Central memory CD4-positive, alpha-beta T cell (primary cell): ENCODE measurements at places on chromosomes 4 and X.
A peak's percentile ranks its signal among the peaks of the same experiment; 100 is the strongest.

DNA sequence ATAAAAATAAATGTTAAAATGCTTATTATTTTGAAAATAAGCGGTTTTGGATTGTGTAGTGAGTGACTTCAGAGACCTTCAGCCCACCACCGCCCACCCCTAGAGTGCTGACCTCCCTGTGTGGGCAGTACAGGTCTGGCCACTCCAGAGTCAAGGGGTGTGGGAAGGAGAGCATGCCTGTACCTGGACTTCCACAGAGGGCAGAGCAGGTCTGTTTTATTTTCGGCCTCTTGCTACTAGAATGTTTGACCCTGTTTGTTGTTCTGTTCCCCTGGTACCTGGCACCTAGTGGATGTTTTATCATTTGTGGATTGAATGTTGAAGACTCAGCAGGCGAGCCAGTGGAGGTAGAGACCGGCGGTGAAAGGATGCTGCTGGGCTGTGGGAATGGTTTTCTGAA lies 14.3 kb downstream of the PIGG start:
- no peak for DNase-seq

GRCh38 chr4:43481526-43481925 lies 589.0 kb downstream of the GRXCR1 start:
- no peak for DNase-seq

- DNase-seq: peak; percentile 15
Observed at GRCh38 chrX:155767051-155767875, 113.9 kb upstream of the VAMP7 start.

GRCh38 chrX:72131317-72132294 lies at the start of gene RTL5:
Gene RTL5 (minus strand): TSS chrX:72131915.
- peak; percentile 40 for DNase-seq

- no peak for DNase-seq
Observed at GRCh38 chrX:23864742-23865326, 42.9 kb downstream of the APOO start.

DNA sequence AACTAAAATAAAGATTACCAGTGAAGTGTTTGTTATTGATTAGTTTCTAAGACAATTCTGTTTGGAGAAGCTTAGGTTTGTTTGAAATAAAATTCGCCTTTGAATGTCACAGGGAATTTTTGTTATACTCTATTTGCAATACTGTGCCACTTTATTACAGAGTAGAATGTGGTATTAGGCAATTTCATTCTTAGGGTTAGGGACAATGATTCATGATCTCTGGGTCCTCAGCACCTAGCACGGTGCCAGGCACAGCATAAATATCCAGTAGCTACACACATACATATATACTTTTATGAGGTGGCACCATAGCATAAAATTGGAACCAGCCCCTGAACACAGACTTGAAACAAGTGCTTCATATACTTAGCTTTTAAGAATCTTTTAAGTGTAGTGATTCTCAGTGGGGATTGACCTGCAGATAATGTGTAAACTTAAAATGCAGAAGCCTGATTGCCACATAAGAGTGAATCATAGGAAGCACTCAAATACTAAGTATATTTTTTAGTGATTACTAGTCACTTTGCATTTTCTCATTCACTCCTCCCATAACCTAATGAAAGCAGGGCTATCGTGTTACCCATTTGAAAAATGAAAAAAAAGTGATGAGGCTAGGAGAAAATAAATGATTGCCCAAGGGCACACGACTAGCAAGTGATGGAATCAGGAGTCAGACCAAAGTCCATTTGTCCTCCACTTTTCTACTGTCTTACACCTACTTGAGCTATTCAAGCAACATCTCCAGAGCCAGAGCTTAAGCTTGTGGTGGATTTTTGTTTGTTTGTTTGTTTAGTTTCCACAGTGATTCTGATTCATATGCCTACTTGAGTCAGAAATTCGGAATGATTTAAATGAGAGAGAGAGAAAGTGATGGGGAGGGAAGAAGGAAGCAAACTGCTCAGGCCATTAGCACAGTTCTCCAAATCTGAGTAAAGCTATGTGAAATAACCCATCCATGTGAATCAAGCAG lies 366.0 kb upstream of the FGF13 start:
- no peak for DNase-seq

GRCh38 chr4:1033840-1034551 lies 22.6 kb downstream of the FGFRL1 start:
- DNase-seq: no peak

DNA sequence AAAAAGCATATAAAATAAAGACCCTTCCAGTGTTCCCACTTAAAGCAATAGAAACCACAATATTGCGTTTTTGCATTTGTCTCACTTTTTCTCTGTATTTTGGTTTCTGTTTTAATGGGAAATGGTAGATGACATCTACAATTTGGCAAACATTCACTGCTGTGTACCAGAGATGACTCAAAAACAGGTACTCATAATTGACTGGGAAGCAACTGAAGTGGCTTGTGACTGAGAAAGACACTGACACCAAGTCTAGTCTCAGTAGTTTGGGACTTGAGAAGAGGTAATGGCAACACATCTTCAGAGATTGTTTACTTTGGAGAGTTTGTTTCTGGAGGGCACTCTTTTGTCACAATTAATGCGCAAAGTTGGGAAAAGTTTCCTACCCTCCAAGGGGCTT lies 42.0 kb downstream of the AREG start:
- no peak for DNase-seq

DNA sequence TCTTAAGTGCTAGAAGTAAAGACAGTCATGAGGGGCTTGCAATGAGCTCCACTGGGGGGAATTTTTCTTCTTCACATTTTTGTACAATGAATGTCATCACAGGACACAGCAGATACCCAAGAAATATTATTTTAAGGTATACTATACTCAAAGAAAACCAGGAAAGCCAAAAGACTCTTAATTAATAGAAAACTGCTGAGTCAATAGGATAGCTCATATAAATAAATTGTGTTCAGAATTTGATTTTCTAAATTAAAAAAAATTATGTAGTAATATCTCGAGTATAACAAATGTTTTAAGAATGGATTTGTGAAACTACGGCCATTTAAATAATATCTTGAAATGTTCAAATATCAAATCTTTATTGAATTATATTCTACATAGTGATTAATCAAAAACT lies 25.7 kb upstream of the CXCL8 start:
- DNase-seq: no peak

- peak; percentile 47 for DNase-seq
Observed at GRCh38 chr4:4574792-4575191, 32.9 kb upstream of the STX18 start.

- DNase-seq: no peak
Observed at GRCh38 chrX:51759055-51759839, 16.0 kb downstream of the GSPT2 start.

DNA sequence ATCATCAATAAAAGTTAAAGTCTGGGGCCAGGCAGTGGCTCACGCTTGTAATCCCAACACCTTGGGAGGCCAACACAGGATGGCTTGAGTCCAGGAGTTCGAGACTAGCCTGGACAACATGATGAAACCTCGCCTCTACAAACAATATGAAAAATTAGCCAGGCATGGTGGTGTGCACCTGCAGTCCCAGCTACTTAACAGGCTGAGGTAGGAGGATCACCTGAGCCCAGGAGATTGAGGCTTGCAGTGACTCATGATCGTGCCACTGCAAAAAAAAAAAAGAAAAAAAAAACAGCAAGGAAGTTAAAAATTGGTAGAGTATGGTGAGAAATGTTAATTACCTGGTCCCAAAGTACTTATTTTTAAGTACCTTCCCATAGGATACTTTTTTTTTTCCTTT lies 27.5 kb downstream of the FBXW7 start:
- no peak for DNase-seq

DNA sequence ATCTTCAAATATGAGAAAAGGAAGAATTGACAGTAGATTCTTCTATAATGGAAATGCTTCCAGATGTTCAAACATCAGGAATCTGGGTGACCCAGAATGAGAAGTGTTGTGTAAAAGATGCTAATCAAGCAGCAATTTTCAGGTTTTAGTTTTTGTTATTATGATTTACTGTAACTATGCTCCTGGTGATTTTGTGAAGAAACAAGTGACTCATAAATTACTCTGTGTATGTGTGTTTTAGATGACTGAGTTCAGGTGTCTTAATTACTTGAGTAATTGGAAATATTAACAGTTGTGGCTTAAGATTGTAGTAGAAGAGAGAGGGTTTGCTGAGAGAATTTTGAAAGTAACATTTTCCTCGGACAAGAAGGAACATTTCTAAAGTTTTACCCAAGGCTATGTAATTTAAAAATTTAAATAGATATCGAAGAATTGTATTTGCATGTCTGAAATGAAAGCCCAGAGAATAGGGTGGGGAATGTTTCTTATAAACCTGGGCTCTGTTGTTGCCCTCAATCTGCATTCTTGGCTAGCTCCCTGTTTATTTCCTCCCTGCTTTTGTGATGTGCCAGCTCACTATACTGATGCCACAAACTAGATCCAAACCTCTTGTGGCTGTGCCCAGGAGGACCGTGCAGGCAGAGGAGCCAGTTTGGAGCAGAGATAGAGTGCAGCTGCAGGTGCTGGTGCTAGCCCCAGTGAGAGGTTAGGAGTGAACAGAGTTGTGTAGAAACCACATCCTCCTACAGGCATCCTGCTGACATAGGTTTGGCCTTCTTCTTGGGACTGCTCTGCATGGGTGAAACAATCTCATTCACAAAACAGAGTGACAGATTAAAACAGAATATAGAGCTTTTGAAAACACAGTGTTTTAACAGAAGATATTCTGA lies 25.4 kb upstream of the TNIP3 start:
- peak; percentile 62 for DNase-seq

DNA sequence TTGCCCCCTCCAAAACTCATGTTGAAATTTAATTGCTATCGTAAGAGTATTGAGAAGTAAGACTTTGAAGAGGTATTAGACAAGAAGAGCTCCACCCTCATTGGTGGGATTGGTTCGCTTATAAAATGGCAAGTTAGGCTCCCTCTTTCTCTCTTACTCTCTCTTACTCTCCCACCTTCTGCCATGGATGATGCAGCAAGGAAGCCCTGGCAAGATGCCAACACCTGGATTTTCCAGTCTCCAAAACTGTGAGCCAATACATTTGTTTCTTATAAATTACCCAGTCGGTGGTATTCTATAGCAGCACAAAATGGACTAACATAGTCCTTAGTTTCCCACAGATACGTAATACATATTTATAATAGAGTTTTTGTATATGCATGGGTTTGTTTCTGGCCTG lies 119.4 kb downstream of the DDIT4L start:
- no peak for DNase-seq

DNA sequence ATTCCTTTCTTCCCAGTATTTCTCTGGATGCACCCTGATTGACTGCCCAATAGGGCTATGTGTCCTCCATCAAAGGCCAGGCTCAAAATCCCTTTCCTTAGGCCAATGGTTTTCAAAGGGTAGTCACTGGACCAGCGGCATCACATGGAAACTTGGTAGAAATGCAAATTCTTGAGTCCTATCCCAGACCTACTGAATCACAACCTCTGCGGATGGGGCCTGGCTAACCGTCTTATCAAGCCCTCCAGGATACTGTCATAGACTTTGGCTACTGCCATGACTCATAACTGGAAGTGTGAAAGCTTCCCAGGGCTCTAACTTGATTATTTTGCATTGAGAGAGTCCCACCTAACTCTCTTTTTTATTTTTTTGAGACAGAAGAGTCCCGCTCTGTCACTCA lies 71.9 kb upstream of the TFDP3 start:
- no peak for DNase-seq

GRCh38 chr4:14787894-14788293 lies 214.4 kb upstream of the CPEB2 start:
- no peak for DNase-seq

GRCh38 chr4:90124276-90124675 lies 2.9 kb upstream of the CCSER1 start:
- no peak for DNase-seq

- DNase-seq: no peak
Observed at GRCh38 chr4:15293711-15294110, 134.1 kb upstream of the C1QTNF7 start.

GRCh38 chrX:109049903-109050302 lies 313.5 kb upstream of the IRS4 start:
- DNase-seq: no peak

DNA sequence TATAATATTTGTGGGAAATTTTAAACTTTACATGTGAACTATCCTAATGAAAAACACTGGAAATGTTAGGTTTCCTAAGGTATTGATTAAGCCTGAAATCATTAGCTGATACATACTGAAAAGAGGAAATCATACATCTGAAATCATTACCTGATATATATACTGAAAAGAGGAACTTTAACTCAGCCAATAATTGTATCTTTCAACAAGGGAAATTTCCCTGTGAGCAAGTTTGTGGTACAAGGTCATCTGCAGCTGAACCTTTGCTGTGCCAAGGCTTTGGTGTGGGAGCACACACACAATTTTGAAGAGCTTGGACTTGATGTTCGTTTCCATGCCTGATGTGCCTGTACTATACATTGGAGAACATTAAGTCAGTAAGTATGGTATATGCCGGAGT lies 131.9 kb upstream of the USP9X start:
- no peak for DNase-seq

DNA sequence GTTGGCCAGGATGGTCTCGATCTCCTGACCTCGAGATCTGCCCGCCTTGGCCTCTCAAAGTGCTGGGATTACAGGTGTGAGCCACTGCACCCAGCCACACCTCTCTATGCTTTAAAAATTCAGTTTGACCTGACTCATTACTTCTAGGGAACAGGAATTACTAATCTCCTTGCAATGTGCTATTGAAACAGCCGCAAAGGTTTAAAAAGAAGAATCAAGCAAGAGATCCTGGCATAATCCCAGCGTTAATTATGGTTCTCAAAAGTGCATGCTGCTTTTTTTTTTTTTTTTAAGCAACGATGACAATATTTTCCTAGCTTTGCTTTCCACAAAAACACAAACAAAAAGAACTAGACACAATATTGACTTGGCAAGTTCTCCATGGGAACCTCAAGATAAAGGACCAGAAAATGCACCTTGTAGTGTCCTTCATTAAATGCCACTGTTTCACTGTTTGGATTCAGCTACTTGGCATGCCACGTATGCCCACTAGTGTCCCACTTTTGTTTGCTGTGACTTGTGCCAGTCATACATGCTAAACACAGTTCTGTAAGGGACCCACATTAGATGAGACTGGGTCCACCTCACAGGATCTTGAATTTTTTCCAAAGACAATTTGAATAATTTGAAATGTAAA lies 112.6 kb upstream of the PPARGC1A start:
- no peak for DNase-seq

DNA sequence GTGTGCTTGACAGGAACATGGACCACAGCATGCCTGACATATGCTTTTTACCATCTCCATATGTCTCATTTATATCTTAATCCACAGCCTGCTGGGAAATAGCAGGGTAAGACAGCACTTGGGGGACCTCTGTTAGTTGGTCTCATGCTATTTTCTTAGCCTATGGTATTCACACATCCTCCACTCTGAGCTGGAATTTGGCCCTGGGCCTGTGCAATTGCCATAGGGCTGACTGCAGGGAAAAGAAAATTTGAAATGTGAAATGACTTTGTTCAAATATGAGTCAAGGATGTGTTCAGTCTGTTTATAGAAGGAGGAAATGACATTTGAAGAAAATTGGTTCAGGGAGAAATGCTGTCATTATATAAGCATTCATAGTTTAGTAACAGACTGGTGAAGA lies 9.6 kb upstream of the MAP7D3 start:
- no peak for DNase-seq

DNA sequence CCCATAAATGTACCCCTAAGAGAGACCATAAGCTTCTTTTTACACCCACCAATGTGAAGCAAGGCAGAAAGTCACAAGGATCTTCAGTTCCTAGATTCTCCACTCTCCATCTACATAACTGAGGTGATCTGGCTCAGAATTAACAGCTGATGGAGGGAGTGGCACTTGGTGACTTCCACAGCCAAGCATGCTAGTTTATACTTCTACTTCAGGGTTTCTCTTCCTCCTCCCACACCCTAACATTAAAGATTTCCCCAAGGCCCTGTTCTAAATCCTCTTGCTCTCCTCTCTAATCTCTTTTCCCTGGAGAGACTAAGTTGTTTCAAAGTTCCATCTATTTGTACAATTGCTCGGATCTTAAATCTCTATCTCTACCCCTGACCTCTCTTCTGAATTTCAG lies 81.1 kb downstream of the MBNL3 start:
- no peak for DNase-seq
